ENCODE measurements at places on chromosomes 5 and 9.

- no peak for DNase-seq
Measured at GRCh38 chr9:65403721-65404120, 118.7 kb upstream of the FOXD4L5 start.

- DNase-seq: peak; percentile 19
Measured at GRCh38 chr9:107600060-107600573, 110.5 kb upstream of the KLF4 start.

- DNase-seq: no peak
Measured at GRCh38 chr5:149829954-149830353, 99.8 kb downstream of the PPARGC1B start.

DNA sequence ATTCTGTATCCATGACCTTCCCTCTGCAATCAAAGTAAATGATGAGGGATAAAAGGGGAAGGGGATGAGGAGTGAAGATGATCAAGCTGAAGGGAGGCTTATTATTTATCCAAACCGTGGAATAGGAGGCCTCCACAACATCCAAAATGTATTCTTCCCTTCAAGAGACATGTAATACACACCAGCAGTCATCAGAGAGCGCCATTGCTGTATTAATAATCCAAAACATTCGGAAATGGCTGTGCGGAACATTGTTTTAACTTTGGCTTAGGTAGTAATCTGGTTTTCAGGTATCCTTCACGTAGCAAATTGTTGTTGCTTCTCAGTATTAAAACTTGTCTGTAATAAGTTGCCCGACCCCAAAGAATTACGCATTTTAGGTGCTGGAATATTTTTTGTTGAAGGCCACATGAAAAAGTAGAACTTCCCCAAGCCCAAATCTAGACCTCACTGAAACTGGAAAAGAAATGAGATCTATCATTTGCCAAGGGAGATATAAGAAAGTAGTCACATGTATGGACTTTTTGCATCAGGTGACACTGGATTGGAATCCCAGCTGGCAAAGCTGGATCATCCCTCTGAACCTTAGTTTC is 2.6 kb upstream of the BOD1 start:
- DNase-seq: peak; percentile 59

DNA sequence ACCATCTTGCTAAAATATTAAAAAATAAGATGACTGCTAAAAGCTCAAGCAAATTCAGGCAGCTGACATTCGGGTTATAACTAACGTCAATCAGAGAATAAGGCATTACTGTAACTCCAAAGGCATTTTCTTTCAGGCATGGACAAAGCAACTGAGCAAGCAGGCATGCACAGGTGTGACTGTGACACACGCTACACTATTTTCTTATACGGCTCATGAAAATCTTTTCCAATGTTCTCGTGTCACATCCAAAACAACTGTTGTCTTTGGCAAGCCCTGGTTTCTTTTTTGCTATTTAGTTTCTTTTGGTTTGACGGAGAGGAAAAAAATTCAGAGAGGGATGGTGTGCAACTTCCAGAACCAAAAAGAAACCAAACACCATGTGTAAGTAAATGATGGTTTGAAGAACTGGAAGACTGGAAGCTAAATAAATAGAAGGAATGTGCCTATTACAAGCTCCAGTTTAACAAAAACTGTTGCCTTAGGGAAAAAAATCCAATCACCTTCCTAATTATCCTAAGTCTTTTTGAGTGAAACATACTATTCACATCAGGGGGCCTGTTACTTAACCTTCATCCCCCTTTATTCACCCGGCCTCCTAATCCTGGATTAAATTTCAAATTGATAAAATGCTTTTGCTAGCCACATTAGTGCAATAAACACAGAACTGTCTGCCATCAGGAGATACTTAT is 277.6 kb downstream of the PSAT1 start:
- DNase-seq: peak; percentile 60

DNA sequence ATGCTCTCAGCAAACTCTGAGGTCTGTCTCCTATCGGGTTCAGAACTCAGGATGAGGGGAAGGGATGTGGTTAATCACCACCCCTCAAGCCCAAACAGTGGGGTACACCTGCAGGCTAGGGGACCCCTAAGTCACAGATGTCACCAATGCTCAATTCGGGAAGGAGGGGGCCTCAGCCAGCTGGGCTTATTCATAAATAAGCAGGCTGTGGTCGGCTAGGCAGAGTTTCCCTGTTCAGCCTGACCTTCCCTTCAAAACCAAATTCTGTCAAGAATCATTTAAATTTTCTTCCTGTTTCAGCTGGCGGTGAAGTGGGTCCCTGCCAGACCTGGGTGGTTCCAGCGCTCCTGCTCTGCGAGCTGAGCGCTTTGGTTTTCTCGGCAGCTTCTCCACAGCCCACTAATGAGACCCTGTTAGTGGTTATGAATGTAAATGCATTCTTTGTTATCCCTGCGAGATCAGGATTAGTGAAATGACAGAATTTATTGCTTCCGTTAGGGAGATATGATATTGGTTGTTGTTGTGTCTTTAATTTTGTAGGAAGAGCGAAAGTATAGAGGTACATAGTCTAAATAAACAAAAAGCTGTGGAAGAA is 68.3 kb downstream of the AK8 start:
- no peak for DNase-seq

GRCh38 chr5:107074996-107075395 is 595.7 kb downstream of the EFNA5 start:
- no peak for DNase-seq

GRCh38 chr5:169192536-169192935 is 108.4 kb downstream of the SLIT3 start:
- no peak for DNase-seq

- DNase-seq: peak; percentile 44
Measured at GRCh38 chr9:36258996-36259533, 817 bp upstream of the GNE start.

GRCh38 chr5:42750507-42750906 is 6.1 kb upstream of the CCDC152 start:
- DNase-seq: no peak

GRCh38 chr5:38755181-38755580 is 90.6 kb upstream of the OSMR start:
- peak; percentile 60 for DNase-seq

GRCh38 chr9:88233091-88233490 is 94.8 kb upstream of the SPATA31C2 start:
- no peak for DNase-seq

DNA sequence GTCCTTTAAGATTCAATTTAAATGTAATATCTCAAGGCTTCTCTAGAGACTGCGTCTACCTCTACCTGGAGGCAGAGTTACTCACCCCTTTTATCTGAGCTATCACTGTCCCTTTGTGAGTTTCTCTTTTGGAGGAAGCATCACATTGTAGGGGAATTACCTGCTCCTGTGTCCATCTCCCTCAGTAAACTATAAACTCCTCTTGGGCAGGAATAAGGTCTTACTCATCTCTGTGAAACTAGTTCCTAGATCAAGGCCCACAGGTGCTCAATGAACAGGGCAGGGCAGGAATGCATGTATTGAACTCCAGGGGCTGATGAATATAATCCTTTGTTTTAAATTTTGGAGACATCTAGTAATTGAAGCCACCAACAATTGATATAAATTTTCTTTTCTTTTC is 139.8 kb upstream of the ERCC6L2 start:
- DNase-seq: no peak

DNA sequence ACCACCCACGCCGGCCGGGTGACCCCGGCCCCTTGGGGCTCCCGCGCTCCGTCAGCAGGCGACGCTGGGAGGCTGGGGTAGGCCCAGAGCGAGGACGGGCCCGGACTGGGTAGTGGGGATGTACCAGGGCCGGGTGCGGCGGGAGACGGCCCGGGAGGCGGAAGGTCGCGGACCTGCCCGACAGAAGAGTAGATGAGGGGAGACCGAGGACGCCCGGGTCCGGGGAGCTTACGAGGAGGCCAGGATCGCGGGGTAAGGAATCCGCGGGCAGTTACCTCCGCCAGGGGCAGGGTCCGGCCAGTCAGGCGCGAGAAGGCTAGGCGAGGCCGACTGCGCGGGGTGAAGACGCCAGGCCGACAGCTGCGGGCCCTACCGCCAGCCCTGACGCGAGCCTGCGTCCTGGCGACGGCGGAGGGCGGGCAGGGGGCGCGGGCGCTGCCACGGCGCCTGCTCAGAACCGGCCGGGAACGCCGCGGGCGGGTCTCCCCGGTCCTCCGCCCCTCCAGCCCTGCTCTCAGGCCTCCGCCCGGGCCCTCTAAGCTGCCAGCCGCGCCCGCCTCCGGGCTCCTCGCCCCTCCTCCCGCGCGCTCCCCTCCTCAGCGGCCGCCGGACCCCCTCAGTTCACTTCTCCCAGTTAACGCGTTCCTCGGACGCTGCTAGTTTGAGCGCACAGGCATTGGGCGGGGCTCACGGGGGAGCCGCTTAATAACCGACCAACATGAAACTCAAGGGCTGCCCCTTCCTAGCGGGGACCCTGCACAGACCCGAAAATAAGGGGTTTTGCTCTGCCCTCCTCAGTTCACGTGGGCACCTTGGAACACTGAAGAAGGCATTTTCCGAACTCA is at the start of gene CPLANE1:
Gene CPLANE1 (minus strand): TSS at position 407 of the 845 bp plus-strand sequence. CDS start 1,678 bp downstream, outside the sequence.
- peak; percentile 84 for DNase-seq

DNA sequence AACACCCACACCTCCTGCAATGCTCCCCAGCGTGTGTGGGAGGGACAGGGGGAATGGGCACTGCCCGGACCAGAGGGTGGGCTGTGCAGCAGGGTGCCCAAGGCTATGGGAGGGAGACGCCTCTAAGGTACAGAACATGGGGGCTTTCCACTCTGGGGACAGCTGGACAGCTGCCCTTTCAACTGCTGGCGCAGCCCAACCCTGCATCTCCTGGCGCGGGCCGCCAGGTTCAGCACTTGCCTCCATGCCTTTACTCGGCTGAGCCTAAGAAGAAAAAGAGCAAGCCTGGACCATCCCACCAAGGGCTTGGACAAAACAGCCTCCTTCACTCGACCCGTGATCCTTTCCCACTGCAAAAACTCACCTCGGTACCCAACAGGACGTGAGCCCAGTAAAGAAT is 15.0 kb downstream of the AK8 start:
- no peak for DNase-seq

DNA sequence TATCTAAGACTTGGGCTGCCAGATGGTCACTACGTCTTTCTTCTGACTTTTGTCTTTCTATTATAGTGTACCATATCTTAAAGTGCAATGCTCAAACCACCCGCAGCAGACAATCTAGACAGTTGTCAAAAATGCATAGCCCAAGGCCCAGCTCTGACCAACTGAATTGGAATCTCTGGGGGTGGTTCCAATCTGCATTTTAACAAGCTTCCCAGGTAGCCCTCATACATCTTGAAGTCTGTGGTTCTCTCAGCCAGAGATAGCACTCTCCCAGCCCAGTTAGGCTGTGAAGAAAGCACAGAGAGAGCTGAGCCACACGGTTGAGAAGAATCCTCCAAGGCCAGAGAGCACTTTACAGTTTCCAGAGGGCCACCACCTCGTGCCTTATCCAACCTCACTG is 128.2 kb upstream of the HAND1 start:
- DNase-seq: no peak

DNA sequence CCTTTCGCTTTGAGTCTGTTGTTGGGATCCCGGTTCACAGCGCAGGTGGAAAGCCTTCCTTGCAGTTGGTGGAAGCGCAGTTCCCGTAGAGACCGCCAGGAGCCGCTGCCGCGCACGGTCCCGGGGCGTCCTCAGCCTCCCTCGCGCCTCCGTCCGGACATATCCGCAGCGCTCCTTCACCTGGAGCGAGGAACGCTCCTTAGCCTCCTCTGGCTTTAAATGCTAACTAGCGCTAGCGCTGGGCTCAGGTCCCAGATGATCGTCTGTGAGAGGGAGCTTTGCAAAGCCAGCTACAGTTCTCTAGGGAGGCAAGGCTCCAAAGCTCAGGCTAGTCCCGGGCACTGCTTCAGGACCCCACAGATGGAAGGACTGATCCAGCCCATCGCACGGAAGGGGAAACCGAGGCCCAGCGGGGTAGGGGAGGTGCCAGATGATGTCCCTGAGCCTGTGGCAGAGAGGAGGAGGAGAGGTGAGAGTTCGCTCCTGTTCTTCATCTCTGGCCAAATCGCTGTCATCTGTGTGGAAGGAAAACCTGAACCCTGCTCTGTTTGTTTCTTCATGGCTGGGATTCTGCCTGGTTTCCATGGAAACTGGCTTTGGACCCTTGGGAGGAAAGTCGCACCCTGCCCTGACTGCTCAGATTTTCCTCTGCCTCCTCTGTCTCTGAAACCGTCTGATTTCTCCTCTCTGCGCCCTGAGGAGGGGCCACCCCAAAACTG is 31.4 kb downstream of the COL15A1 start:
- peak; percentile 66 for DNase-seq
